ENCODE measurements at places on chromosomes 12 and 14.
A peak's percentile ranks its signal among the peaks of the same experiment; 100 is the strongest.

GRCh38 chr14:103185051-103186029, 62.1 kb downstream of the TNFAIP2 start:
- no peak for DNase-seq

DNA sequence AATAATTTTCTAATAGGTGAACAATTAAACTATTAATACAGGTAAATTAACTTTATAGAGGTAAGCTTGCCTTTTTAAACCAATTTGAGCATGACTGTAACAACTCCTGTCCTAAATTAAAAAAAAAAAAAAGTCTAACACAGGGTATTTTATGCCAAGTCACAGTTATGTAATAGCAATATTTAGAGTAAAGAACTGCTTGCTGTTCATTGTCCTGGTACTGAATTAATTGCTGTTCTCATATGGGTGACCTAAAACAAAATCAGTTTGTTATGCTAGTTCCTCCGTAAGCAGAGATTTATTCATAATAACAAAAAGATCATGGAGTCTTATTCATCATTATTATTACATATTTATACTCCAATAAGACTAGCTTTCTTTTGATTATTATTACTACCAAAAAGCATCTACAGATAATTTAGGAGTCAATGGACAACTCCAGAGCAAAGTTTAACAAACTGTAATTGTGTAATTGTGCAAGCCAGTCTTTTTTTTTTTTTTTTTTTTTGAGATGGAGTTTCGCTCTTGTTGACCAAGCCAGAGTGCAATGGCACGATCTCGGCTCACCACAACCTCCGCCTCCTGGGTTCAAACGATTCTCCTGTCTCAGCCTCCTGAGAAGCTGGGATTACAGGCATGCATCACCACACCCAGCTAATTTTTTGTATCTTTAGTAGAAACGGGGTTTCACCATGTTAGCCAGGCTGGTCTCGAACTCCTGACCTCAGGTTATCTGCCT, 98.3 kb downstream of the ITPR2 start:
- DNase-seq: no peak

GRCh38 chr14:37150414-37150813, 22.0 kb downstream of the SLC25A21 start:
- no peak for DNase-seq

DNA sequence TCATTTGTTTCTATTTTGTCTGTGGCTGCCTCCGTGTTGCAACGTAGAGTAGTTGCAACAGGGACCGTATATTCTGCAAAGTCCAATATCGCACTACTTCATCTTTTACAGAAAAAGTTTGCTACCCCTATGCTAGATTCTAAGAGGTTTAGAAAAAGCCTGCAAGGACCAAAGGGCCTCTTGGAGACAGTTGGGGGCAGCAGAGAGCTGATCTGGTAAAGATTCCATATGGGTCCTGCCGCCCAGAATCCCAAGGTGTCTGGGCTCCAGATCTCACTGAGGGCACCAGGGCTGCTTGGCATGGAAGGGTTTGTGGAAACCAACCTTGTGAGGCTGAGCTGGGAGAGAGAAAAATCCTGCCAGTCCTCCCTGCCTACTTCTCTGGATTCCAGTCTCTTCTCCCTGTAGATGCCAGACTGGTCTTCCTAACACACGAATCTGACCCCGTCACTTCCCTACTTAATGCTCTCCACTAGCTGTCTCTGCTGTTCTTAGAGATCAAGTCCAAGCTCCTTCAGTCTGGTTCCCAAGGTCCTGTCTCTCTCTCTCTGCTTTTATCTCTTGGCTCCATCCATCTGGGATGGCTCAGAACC, 74.6 kb downstream of the GLRX5 start:
- DNase-seq: peak; percentile 26

DNA sequence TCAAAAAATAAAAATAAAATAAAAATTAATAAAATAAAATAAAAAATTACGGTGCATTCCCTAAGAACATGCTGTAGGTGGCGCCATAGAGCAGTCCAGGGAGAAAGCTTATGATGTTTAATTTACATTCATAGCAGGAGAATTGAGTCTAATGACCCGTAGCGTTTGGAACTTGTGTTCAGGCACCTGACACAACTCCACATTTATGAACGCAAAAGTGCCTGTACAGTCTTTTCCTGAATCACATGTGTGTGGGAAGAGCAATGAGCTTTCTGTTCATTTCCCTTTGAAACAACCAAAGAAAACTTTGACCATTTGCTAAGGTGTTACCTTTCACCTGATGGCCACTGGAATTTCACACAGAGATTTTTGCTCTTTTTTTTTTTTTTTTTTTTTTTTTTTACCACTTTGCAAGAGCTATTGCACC, 60.6 kb upstream of the KCNA1 start:
- no peak for DNase-seq

- DNase-seq: peak; percentile 68
Observed at GRCh38 chr12:111298582-111299436, 70.1 kb downstream of the PHETA1 start.

All from femur (tissue), 1 donor.